D341Med (cell line): ENCODE measurements at places on chromosomes 3 and 15.

DNA sequence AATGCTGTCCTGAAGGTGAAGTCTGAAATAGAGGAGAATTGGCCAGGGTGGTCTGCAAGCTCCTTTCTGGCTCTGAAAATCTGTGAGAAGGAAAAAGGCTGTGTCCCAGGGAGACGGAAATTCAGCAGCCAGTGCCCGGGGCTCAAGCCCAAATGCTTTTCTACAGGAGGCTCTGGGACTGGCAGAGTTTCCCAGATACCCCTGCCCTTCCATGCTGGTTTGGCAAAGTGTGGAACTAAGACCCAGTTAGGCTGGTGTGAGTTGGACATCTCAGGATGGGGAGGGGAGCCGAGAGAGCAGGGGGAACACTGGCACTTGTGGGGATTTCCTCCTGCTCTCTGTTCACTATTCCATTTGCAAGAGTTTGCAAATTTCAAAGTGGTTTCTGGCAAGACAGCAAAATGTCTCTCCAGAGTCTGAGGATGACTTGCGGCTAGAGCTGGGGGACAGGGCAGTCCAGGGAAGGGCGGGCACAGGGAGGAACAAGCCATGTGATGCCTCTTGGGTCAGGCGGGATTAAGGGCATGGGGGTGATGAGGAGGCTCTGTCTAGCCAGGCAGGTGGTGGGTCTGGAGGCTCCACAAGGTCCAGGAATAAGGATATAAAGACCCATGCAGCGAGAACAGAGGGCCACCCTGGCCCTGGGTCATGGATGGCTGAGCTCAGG lies 152.3 kb downstream of the RAB11A start:
- no peak for DNase-seq

DNA sequence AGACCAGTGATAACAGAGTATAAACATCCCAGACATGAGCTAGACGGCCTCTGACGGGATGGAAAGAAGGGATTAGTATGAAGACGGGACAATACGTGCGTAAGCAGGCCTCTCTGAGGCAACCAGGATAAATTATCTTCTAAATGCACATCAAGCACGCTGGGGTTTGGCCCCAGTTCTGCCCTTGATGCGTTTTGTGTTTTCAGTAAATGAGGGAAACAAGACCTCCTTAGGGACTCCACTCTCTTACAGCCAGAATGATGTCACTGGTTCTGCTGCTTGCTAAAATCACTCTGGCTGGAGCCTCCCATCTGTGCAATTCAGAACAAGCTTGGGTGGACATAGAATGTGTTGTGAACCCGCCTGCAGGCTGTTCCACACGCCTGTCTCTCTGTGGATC lies 156.0 kb upstream of the MCTP2 start:
- no peak for DNase-seq

DNA sequence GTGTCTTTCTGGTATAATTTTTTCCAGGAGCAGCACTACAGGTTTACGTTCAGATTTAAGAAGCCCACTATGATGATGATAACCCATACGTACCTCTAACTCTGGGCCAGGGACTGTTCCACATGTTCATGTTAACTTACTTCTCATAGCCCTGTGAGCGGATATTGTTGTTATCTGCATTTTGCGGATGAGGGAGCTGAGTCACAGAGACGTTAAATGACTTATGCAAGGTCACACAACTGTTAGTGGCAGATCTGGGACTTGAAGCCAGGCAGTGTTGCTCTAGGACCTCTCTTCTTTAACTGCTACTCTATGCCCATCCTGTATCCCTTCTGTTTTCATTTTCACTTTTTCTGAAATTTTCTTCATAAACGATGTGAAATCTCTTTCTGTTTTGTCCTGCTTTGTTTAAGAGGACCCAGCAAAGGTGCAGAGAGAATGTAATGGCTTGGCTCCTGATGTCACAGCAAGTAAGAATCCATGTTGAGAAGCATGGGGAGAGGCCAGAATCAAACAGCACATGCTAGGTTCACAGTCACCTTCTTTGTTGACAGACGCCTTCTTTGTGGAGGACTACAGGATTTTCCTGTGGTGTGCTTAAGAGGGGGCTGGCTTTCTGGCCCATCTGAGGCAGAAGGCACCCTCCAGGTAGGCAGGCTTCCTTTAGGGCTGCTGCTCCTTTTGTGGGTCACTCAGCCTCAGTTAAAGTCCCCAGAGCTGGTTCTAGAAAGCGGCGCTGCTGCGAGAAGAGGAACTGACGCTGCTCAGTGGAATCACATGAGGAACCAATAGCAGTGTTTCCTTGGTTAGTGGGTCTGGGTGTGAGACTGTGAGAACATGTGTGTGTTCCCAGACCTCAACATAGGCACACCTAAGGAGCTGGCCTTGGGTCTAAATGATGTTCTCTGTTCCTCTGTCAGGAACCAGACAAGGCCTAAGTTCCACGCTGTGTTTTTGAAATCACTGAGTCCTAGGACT lies 121.6 kb downstream of the TMEM108 start:
- DNase-seq: no peak

GRCh38 chr15:90512981-90513380 lies 16.7 kb upstream of the CRTC3 start:
- DNase-seq: no peak

- no peak for DNase-seq
These were observed 163.4 kb upstream of the ZNF385D start for GRCh38 chr3:21914451-21914850.

GRCh38 chr3:13491206-13491974 lies 11.3 kb downstream of the HDAC11 start:
- no peak for DNase-seq

DNA sequence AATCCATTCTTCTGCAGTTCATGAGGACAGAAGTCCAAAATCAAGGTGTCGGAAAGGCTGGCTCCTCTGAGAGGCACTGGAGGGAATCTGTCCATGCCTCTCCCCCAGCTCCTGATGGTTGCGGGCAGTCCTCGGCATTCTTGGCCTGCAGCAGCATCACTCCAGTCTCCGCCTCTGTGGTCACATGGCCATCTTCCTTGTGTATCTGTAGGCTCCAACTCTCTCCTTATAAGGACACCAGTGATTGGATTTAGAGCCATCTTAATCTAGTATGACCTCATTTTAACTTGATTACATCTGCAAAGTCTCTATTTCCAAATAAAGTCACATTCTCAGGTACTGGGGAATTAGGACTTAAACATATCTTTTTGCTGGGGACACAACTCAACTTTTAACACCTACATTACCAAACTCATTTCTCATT lies 56.0 kb upstream of the FLNB start:
- DNase-seq: no peak

DNA sequence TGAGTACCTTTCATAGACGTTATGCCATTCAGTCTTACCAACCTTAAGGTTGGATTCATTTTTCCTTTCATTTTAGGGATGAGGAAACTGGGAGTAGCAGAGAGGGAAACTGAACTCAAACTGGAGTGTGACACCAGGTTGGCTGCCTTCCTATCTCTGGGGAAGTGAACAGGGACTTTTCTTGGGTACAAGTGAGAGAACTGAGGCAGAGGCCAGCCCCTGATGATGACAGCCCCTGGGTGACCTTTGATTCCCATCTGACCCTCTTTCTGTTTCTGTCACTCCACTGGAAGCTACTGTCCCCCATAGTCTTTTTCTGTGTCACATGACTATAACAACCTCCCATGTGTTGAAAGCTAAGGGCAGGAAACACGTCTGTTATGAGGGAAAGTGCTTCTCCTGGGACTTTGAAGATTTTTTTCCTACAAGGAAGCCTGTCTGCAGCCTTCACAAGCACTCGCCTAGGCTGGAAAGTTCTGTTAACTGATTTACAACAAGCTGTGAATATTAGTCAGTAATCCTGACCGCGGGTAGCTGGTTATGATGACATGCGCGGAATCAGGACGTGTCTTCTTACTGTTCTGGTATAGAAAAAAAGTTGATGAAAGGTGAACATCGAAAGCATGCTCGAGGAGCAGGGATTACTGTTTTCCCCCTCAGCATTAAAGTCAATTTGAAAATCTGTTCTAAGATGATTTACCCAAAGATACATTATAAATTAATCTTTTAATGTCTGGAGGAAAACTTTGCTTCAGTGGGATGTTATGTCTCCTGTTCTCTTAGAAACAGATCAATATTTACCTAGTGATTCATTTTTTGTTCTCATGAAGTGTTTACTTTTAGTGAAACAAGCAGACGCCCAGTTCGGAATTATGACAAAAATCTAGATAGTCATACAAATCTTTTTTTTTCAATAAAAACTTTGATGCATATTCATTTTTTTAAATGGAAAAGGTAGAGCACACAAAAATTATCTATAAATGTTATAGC lies 31.5 kb downstream of the ABHD2 start:
- DNase-seq: no peak

DNA sequence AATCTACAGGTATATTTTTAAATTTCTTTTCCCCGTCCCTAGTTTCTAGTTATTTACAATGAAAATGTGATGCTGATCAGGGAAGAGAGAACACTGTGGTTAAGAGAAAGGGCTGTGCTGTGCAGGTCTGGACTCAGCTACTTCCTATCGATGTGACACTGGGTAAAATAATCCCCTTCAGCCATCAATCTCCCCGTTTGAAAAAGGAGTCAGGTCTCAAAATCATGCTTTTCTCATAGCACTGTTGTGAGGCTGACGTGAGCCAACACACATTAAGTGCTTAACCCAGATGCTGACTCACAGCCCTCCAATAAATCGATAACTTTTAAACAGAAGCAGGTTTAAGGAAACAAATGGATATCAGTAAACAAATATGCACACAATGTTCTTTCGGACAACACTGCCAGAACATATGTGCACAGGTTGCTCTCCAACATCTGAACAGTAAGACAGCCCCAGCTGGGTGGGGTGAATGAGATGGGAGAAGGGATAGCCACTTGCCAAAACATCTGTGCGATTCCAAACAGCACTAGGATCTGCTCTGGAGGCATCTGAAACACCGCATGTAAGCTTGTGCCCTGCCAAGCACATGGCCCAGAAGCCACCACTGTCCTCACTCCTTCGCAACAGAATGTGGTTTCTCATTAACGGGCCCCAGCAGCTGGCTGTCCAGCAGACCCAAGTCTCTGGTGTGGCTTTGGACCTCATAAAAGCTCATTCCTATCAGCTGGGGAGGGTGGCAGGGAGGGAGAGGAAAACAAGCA lies 143.2 kb upstream of the PRICKLE2 start:
- DNase-seq: no peak

GRCh38 chr3:133838296-133838789 lies 32.7 kb downstream of the SRPRB start:
- DNase-seq: no peak

- DNase-seq: no peak
These were observed 74.1 kb upstream of the CHRM5 start for GRCh38 chr15:33894193-33894592.

DNA sequence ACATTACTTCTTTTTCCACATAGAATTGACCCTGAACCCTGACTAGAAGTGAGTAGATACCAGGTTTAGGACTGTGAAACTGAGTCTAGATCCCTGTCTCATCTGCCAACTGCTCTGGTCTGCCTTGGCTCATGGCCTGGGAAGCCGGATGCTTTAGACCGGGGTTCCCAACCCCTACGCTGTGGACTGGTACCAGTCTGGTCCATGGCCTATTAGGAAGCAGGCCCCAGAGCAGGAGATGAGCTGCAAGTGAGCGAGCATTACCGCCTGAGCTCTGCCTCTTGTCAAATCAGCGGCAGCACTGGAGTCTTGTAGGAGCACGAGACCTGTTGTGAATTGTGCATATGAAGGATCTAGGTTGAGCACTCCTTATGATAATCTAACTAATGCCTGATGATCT lies 734.2 kb downstream of the AGBL1 start:
- no peak for DNase-seq

GRCh38 chr15:68385240-68385561 lies 46.8 kb downstream of the ITGA11 start:
- DNase-seq: no peak

- DNase-seq: no peak
These were observed 2.3 kb downstream of the RBM5 start for GRCh38 chr3:50090984-50091383.

GRCh38 chr3:149277331-149277813 lies 55.7 kb upstream of the CP start:
- no peak for DNase-seq

- no peak for DNase-seq
These were observed 231.3 kb upstream of the SATB1 start for GRCh38 chr3:18656410-18656809.

DNA sequence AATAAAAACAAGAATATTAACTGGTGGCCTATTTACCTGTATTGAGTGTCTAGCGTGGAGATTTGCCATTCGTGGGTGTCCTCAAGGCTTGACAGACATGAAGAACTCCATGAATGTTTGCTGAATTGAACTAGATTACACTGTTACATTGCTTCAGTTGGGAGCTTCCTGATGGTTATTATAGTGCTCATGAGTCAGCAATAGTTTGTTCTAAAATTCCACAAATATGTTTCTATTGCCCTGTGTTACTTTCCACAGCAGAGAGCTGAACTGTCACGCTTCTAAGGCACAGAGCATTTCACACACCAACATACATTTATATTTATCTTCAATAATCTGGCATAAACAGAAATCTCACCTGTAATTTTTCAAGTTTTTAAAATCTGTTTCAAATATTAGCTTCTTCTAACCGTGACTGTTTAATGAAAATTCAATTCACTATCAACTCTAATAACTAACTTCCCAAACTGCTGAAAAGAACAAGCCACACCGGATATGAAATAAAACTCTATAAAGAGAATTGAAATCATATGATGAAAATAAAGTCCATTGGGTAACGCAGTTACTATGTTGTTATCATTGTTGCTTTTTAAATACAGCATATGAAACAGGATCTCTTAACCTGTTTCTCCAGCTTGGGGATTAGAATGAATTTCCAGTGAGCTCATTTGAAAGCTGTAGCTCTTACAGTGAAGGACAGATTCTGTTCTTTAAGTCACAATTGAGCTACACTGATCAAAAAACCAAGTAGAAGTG lies 61.2 kb upstream of the MCF2L2 start:
- no peak for DNase-seq

- no peak for DNase-seq
These were observed 235.3 kb upstream of the MRPL3 start for GRCh38 chr3:131738095-131738494.

DNA sequence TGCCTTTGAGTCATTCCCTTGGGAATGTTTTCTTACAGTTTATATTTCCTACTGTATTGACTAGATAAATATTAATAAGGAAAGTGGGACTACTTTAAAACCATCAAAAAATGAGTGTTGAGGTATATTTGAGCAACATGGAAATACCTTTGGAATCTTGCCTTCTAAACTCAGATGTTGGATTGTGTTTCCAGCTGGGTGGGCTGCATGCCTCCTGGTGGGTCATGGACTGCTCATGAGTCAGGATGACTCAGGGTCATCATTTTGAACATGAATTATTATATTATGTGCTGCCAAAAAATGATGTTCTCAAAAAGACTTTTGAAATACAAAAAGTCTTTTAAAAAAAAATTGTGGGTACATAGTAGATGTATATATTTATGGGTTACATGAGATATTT lies 41.1 kb upstream of the APH1B start:
- DNase-seq: no peak

- peak; percentile 21 for DNase-seq
These were observed 143.2 kb upstream of the PRR20G start for GRCh38 chr3:127431066-127431465.

DNA sequence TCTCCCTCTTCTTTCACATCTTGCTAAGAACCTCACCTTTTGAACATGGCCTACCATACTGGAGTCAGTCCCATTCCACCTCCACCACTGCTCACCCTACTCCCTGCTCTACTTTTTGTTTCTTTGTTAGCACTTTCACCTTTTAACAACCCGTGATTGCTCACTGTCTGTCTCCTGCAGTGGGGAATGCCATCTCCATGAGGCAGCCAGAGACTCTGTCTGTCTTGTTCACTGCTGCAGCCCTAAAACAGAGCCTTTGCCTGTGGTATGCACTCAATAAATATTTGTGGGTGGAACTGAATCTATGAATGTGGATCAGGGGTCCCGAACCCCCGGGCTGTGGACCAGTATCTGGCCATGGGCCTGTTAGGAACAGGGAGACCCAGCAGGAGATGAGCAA lies 16.5 kb upstream of the TLE3 start:
- no peak for DNase-seq

- DNase-seq: no peak
These were observed 11.2 kb downstream of the TSC22D2 start for GRCh38 chr3:150419076-150419868.
